ENCODE measurements at places on chromosomes 6 and 20.

DNA sequence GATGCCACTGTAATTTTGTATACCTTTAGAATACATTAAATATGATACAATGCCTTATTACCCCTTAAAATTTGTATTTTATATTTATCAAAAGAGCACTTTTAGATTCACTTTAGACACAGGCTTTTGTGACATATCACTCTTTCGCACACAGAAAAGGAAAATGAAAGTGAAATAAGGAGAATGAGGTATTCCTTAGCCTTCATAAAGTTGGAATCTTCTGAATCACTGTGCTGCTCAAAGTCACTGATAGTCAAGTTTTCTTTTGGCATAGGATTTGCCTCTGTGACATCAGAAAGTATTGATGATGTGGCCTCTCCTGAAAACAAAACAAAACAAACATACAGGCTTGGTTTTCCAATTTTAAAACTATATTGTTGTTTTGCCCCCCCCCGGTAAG lies 1097.1 kb downstream of the KIF16B start:
- DNase-seq: no peak

DNA sequence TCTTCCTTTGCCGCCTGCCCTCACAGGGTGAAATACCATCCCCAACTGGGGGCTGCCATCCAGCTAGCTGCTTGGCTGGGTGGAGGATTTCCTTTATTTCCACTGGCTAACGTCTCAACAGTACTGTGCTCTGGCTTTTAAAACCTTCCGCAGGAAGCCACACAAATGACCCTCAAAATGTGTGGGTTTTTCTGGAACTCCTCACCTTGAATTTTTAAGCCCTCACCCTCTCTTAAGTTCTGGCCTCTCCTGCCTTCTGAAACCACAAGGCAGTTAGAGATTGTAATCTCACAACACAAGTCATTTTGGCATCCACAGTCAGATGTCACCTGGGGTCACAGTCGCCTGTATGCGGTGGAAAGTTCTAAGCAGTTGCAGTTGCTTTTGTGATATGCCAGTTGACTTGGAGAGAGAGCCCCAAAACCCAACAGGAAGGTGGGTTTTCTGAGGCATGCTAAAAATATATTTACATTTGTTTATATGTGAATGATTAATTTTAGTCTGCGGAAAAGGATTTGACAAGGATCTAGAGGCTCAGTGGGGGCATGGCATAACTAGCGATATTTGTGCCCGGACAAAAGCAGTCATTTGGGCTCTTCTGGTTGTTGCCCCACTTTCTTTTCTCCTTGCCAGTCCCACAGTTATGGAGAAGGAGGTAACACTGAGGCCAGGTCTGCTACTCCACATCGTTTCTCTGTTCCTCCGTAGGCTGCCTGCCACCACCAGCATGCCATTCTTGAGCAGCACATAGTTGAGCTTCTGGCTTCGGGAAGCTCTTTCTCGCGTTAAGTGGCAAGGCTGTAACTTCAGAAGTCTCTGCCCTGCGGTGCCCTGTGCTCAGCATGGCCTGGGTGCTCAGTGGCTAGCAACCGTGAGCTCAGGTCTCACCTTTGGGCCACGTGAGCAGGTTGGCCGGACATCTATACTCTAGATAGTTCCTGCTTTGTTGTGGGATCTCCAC lies 335.3 kb downstream of the CD83 start:
- DNase-seq: no peak

- DNase-seq: no peak
Observed at GRCh38 chr6:111864138-111865048, 8.9 kb downstream of the FYN start.

DNA sequence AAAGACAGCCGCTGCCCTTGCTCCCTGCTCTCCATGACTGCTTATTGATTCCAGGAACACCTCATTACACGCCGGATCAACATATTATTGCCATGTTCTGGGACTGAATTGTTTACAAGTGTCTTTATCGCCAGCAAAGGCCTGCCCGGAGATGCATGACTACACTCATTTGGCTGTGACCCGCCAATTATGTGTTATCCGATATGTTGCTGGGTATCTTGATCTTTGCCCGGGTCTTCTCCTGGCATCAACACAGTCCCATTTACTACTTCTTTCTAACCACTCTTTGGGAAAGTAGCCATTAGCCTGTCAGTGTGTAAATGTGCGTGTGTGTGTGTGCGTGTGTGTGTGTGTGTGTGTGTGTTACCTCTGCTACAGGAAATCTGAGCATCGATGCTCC lies 15.4 kb downstream of the LINC00237 start:
- no peak for DNase-seq

DNA sequence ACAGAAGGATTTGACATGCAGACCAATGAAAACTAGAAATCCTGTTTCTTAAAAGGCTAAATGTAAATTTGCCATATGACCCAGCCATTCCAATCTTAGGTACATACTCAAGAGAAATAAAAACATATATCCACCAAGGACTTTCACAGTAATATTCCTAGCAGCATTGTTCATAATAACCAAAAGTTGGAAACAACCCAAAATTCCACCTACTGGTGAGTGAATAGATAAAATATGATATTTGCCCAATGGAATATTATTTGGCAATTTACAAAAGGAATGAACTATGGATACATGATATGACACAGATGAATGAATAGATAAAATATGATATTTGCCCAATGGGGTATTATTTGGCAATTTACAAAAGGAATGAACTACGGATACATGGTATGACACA lies 22.7 kb downstream of the MTCL3 start:
- no peak for DNase-seq

DNA sequence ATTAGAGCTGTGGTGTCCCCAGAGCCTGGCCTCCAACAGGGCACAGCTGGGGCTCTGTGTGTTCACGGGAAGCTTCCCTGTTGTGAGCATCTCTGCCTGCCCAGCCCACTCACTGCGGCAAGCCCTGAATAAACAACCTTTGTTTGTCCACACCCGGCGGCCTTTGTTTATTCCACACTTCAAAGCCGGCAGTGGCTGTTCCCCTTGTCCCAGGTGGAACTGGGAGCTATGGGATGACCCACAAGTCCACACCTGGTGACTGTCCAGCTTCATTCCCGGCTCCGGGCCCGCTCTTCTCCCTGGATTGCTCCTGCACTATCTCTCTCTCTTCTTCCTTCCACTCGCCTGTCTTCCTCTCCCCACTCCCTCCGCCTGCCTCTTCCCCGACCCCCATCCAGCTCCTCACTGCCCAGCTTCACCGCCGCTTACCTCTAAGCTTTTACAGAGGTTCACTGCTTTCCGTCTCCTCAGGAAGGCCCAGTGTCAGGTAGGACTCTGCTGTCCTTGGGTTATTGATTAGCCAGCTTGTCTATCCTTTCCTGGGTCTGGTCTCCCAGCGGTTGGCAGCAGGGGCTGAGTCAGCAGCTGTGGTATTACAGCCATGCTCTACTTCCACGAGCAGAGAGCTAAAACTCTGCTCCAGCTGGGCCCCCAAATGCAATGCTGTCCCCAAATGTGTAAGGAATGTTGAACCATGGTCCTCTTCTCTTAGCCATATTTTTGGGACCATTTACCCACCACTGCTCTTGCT lies 17.8 kb downstream of the DACT2 start:
- DNase-seq: no peak

GRCh38 chr6:63440057-63440456 lies 120.3 kb upstream of the LGSN start:
- no peak for DNase-seq

DNA sequence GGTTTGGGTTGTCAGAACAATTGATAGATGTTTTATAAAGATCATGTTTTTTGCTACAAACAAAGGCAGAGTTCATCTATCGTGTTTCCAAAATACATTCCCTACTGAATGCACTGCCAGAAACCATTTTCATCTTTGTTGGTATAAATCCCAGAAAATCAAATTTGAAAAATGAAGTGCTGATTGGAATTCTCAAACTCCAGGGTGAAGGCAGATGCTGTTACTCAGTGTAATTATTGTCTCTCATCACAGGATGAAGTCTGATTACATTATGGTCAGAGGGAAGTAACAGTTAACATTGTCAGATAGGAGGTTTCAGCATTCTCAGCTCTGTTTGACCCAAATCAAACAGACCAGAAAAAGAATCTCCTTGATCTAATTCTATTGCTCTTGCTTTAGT lies 198.4 kb upstream of the KCNK16 start:
- no peak for DNase-seq

DNA sequence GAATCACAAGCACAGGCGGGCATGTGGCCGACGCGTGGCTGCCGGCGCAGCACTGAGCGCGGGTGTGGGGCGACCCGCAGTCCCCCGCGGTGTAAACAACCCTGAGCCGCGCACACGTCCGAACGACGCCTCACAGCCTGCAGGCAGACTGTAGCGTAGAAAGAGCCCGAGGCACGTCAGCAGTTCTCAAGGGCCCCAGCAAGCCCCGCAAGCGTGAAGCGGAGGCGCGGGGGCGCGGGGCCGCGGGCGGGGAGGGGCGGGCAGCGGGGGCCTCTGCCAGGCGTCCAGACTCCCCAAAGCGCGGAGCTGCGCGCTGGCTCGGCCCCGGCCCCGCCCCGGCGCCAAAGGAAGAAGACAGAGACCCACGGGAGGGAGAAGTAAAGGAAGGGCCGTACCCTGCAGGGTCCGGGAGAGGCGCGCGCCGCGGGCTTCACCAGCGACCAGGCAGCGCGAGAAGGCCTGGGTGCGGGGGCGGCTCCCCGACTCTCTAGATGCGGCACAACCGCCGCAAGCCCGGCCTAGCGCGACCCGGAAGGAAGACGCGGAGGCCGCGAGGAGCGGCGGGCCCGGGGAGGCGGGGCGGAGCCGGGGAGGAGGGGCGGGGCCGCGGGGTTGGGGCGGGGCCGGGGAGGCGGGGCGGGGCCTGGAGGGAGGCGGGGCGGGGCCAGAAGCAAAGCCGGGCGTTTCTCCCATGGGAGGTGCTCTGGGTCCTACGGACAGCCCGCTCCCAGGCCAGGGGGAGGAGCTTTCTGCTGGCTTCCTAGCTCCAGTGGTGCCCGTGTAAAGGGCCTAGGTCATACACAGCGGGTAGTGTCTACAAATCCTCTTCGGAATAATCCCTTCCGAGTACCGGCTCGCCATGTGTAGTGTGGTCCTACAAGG lies at the start of gene FBXL4:
Gene FBXL4, minus strand, starts transcription at position 536 of the 882 bp plus-strand sequence. CDS start 20,958 bp downstream, outside the sequence.
- DNase-seq: peak; percentile 67

- DNase-seq: no peak
Observed at GRCh38 chr20:8132484-8133309, 631 bp downstream of the PLCB1 start.

GRCh38 chr6:64270083-64270482 lies 634.5 kb downstream of the PHF3 start:
- no peak for DNase-seq

GRCh38 chr6:1629316-1629715 lies 19.6 kb downstream of the FOXC1 start:
- DNase-seq: no peak

GRCh38 chr20:47304287-47304686 lies 52.2 kb downstream of the ZMYND8 start:
- DNase-seq: no peak

DNA sequence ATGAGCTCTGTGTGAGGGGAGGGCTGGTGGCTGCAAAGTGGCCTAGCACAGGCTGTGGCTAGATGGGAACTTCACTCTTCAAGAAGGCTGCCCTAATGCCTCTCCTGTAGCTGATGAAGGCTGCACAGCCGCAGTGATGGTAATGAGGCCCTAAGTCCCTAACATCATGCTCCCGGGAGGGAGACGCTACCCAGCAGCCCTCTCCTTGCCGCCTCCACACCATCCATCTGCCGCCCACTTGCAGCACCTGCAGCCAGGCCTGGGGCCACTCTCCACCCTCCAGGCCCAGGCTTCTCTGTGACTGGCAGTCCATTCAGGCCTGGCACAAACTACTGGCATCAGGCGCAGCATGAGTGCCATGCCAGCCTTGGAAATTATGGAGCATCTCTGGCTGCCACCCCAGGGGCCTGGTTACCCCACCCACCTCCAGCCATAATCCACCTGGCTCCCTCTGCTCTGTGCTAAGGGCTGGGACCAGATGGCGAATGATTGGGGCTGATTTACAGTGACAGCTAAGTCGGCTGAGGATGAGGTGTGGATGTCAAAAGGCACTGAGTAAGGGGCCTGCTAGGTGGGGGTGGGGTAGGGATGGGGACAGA lies 284.2 kb downstream of the LRFN2 start:
- DNase-seq: no peak

DNA sequence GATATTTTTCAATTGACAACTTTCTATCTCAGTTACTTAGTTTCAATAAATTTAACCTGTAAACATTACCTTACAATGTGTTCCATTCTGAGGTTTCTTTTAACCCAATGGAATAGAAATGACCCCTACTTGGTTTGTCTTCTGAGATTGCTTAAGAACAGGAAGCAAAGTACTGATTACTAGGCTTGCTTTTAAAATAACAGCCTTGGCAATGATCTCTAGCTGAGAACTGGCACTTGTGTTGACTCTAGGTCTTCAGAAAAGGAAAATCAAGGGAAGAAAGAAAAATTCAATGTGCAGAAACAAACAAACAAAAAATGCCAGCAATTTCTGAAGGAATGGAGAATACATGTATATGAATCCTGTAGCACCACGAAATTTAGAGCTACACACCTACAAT lies 66.1 kb downstream of the SYNE1 start:
- DNase-seq: no peak

DNA sequence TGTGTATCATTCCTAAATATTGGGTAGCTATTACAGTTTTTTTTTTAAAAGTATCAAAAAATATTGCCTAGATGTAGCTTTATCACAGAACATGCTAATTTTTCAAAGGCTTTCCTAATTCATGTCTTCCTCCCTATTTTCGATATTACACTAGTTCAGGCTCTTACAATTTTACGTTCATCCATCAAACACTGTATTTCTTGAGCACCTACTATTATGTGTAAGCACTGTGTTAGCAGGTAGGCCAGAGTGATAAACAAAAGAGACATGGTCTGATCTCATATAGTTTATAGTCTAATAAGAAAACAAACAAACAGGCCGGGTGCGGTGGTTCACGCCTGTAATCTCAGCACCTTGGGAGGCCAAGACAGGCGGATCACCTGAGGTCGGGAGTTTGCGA lies 69.5 kb downstream of the FAM217A start:
- no peak for DNase-seq

DNA sequence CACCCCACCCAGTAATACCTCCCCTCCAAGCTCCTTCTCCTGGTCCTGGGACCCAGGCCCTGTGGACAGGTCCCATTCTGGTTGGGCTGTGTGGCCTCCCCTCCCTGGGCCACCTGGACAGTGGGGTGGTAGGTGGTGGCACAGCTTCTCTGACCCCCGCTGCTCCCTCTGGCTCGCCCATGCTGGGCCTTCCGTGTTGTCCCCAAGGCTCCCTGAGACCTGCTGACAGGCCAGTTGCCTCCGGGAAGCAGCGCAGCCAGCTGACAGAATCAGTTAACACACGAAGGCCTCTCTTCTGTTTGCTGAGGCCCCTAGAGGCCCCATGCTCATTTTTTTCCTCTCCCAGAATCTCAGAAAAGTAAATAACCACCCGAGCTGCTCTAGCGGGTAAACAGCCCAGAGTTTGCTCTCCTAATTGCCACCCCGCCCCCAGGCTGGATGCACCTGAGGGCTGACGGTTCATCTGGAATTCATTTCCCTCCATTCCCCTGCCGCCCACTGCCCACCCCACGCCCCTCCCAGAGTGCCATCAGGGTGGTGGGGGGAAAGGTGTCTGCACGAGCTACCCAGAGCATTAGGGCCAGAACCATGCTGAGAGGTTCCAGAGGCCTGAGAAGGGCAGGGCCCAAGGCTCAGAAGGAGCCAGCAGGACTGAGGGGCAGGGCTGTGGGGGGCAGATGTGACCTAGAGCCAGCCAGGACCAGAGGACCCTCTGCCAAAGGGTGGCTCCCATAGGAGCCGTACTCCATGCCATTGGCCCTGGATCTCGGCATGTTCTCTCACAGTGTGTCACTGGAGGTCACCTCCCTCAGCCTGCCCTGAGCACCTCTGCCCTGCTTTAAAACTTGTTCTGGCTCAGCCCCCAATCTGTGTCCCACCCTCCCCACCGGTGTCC lies 157.5 kb downstream of the GRM4 start:
- DNase-seq: no peak
